Muscle of leg (tissue), 16 donors: ENCODE measurements at places on chromosomes 3 and 15. TPM values are rescaled to one million over a fixed set of nuclear protein-coding genes. Genes with fewer than 3 reads are reported as not detected.

NANOGP8 gene
- polyA plus RNA-seq = not detected

CFAP44 gene
- polyA plus RNA-seq = 4.2 TPM

ATP13A4 gene
- polyA plus RNA-seq = 4.8 TPM

EPB42 gene
- 2.1 TPM for polyA plus RNA-seq

COL8A1 gene
- polyA plus RNA-seq = 0.97 TPM

TGM5 gene
- polyA plus RNA-seq = not detected

NPAP1 gene
- polyA plus RNA-seq = 0.13 TPM

IGSF11 gene
- 2.8 TPM for polyA plus RNA-seq

CYP19A1 gene
- 0.66 TPM for polyA plus RNA-seq

CRYGS gene
- polyA plus RNA-seq = 1.3 TPM

APOD gene
- 58.9 TPM for polyA plus RNA-seq

PLSCR4 gene
- 11.6 TPM for polyA plus RNA-seq

PLCB2 gene
- 8.7 TPM for polyA plus RNA-seq

SERPINI2 gene
- polyA plus RNA-seq = not detected

PRSS50 gene
- 0.17 TPM for polyA plus RNA-seq

VPS39 gene
- 48.8 TPM for polyA plus RNA-seq

ULK4 gene
- polyA plus RNA-seq = 2.4 TPM

TFRC gene
- 27.7 TPM for polyA plus RNA-seq

ATP13A5 gene
- 1.3 TPM for polyA plus RNA-seq

XIRP1 gene
- 183 TPM for polyA plus RNA-seq

MCTP2 gene
- polyA plus RNA-seq = 0.57 TPM

IL17RE gene
- 1.2 TPM for polyA plus RNA-seq

LIPH gene
- polyA plus RNA-seq = 0.19 TPM

HDGFL3 gene
- polyA plus RNA-seq = 65.6 TPM

DNAH12 gene
- 0.15 TPM for polyA plus RNA-seq

TGM4 gene
- 0.07 TPM for polyA plus RNA-seq

CHRNA7 gene
- polyA plus RNA-seq = 1.6 TPM

CCDC13 gene
- 0.47 TPM for polyA plus RNA-seq
